ENCODE measurements at places on chromosomes 3 and 15.

GRCh38 chr3:15300323-15301078, 31.9 kb downstream of the SH3BP5 start:
- DNase-seq, result peak; percentile 72

DNA sequence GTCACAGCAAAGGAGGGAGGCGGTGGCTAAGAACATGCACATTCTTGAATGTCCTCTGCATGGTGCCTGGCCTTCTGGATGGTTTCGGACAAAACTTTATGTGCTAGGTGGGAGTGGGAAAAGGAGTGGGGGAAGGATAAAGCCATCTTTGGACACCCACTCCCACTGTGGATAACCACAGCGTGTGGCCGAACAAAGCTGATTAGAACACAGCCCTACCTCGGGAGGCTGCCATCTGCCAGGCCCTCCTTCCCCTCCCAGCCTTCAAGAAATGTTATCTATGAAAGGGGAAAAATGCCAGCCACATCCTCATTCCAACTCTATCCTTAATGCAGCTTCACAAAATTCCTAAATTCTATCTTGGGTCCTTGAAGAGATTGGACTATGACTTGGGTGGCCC, 18.8 kb downstream of the AMOTL2 start:
- no peak for DNase-seq

GRCh38 chr15:83835479-83835878, 181.6 kb downstream of the ADAMTSL3 start:
- DNase-seq, result no peak

DNA sequence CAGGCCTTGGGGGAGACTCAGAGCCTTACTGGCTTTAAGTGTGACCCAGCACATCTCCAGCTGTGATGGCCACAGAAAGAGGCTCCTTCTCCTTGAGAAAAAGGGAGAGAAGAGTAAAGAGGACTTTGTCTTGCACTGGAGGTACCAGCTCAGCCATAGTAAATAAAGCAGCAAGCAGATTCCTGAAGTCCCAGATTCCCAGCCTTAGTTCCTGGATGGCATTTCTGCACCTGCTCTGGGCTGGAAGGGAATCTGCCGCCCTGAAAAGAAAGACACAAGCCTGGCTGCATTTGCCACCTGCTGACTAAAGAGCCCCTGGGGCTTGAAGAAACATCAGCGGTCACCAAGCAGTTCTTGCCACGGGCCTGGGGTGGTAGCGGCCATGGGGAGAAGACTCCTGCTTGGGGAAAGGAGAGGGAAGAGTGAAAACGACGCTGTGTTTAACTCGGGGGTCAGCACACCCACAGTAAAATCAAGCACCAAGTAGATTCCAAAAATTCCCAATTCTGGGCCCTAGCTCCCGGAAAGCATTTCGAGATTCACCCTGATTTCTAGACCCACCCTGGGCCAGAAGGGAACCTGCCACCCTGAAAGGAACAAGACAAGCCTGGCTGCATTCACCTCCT, 24.2 kb upstream of the TNK2 start:
- DNase-seq, result no peak

DNA sequence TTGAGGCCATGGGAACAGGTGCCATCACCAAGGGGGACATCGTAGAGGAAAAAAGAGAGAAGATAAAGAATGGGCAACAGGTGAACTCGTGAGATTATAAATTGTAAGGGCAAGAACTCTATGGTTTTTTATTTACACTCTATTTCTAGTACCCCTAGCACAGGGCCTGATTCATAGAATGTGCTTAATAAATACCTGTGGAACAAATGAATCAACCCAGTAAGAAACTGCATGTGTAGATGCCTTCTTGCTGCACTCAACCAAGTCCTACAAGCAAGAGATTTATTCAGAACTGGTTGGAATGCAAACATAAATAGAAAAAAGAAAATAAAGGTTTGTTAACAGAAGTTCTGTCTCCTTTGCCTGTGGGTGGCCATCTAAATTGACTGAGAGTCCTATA, 18.7 kb upstream of the KPNA1 start:
- no peak for DNase-seq

DNA sequence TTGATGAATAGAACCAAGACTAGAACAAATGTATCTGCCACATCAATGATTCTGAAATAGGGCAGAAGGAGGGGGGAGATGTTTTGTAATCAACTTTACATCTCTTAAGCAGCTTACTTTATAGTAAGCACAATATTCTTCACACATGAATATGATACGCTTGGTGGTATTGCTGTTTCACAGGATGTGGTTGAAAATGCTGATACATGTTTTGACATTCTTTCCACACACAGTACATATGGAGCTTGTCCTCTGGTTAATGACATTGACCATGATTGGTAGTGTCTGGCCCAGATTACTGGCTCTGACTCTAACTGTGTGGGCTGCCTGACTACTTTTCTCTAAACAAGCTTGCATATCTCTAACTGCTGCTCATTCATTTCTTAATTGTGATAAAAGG, 168.9 kb downstream of the KLHL25 start:
- no peak for DNase-seq

Measured in T1000 (cell line).